ENCODE measurements at places on chromosomes 7 and 10.

DNA sequence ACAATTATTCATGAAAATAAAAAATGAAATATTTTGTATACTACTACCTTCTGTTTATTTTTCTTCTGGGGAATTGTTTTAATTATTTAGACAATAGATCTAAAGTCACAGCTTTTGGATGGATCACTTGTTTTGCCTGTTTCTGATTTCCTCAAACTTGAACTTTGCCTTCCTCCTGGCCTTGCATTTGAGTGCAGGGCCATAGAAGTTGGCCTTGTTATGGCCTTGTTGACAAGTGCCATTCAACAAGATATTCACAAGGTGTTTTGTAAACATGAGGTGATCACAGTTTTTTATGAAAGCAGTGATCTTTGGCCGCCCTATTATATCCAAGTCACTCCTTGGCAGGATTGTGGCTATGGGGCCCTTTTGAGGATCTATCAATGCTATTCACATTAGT, 4.6 kb downstream of the ZNF22 start:
- no peak for DNase-seq

- no peak for DNase-seq
Measured at GRCh38 chr10:126592901-126593300, 77.6 kb downstream of the C10orf90 start.

GRCh38 chr10:108409306-108409705, 1244.8 kb upstream of the SORCS1 start:
- DNase-seq, result no peak

DNA sequence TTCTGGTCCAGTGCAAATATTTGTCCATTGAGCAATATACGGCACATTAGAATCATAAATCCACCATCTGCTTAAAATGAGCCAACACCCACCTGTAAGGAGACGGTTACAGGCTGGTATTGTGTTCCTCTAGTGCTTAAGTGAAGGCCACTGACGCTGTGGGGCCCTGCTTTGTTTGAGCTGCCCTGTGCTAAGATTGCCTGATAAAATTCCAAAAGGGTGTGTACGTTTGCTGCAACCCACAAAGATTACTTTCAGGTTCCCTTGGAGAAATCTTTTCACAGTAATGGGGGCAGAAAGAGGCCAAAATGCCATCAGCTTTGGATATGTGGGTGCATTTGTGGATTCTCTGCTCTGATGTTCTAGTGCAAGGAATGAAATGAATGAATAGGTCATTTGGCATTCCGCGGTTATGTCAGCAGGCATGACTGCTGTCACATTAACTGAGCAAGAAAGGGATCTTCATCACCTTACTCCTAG, 34.4 kb downstream of the AGR3 start:
- DNase-seq, result no peak

- no peak for DNase-seq
Measured at GRCh38 chr10:125329056-125329455, 168.7 kb upstream of the CTBP2 start.

DNA sequence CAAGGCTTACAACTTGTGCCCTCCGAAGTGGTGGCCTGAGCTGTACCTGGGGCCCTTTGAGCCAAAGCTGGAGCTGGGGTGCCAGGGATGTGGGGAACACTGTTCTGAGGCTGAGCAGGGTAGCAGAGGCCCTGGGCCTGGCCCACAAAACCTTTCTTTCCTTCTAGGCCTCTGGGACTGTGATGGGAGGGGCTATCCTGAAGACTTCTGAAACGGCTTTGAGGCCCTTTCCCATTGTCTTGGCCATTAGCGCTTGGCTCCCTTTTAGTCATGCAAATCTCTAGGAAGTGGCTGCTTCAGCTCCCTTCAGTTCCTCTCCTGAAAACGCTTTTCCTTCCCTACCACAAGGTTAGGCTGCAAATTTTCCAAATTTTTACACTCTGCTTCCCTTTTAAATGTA, 16.8 kb upstream of the CRYGN start:
- no peak for DNase-seq

GRCh38 chr10:82463614-82464013, 588.6 kb downstream of the NRG3 start:
- DNase-seq, result no peak

- no peak for DNase-seq
Measured at GRCh38 chr7:81081616-81082015, 162.8 kb upstream of the SEMA3C start.

GRCh38 chr10:49092477-49092876, 22.8 kb downstream of the VSTM4 start:
- DNase-seq, result no peak

DNA sequence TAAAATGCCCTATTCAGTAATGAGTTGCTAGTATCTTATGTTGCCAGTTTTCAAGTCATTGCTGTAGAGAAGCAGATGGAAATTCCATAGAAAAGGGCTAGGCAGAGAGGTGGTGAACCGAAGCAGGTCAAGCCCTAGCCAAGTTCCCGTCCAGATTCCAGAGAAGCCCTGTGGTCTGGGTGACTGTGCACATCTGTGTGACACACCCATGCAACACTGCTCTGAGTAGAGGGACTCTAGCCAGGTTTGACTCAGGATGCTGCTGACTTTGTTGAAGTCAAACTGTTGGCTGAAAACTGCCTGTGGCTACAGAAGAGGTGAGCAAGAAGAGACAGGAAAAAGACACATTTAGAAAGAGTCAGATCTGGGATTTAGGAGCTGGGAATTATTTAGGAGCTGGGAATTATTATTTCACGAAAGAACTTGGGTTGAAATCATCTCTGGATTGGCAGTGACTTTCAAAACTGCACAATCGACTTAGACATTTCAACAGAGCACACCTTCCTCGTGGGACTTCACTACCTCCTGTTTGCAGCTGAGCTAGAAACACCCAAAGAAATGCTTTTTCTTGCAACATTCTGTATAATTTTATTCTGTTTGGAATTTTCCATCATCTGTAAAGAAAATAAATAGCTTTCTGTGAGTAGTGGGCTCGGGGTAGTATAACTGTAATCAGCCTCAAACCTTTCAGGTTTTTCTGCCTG, 149.1 kb upstream of the PRKCQ start:
- peak; percentile 73 for DNase-seq

DNA sequence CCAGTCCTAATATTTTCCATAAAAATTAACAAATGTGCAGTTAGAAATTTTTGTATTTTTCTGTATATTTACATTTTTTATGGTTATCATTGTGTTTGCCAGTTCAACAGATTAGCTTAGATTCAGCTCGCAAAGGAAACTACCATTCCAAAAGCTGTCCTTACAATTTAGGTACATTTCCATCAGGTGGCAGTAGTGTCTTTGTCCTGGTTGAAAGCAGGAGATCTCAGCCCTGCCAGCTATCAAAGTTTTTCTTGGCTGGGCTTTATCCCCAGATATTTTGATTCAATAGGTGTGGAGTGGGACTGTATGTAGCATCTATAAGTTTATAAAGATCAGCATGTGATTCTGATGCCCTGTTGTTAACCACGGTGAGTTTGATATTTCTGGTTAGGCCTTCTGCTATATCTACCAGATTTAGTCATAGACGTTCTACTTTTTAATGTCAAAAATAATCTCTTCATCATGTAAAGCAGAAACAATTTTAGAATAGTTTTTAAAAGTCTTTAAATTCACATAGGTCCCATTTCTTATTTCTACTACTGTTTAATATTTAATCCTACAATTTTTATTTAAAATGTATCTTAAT, 15.5 kb upstream of the ICA1 start:
- no peak for DNase-seq

GRCh38 chr10:102245932-102246251, 560 bp downstream of the GBF1 start:
- no peak for DNase-seq

GRCh38 chr10:14052931-14053330, 277.8 kb downstream of the FRMD4A start:
- DNase-seq, result no peak

GRCh38 chr7:30240106-30240800, 44.1 kb upstream of the ZNRF2 start:
- DNase-seq, result no peak

GRCh38 chr10:14705548-14706230, 69.0 kb downstream of the FAM107B start:
- DNase-seq, result no peak

DNA sequence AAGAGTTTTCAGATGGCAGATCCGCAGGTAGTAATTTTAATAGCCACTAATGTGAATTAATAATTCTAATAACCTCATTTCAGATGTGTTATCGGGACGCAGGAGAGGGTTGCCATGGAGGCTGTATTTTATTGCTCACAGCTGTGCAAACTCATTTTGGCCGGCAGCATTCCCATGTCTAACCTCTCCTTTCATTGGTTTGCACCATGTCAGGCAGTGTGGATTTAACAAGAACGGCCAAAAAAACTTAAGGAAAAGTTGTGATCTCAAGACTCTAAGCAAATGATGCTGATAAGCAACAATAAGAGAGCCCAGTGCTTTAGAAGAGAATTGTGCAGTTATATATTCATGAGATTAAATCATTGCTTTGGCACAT, 88.7 kb upstream of the NRP1 start:
- DNase-seq, result no peak

- DNase-seq, result no peak
Measured at GRCh38 chr7:91338226-91339020, 74.2 kb downstream of the FZD1 start.

- DNase-seq, result no peak
Measured at GRCh38 chr10:90138844-90139243, 437.5 kb downstream of the KIF20B start.

DNA sequence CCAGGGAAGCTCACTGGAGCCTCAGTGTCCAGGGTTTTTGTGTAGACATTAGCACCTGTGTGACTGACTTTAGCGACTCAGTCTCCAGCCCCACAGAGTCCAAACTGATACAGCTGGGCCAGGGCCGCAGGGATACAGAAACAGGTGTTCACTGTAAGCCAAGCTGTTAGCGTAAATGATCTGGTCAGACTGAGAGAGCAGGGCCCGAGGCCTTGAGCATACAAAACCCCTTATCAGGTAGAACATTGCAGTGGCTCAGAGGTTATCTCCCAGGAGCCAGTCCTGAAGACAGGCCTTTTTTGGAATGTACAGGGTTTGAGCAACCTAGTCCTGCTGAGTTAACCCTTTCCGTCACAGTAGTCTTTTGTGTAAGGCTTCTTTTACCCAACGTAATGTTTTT, 25.0 kb downstream of the LHPP start:
- DNase-seq, result no peak

GRCh38 chr7:106201164-106201563, 83.6 kb downstream of the NAMPT start:
- no peak for DNase-seq

GRCh38 chr10:112539340-112539739, 92.3 kb downstream of the VTI1A start:
- no peak for DNase-seq

DNA sequence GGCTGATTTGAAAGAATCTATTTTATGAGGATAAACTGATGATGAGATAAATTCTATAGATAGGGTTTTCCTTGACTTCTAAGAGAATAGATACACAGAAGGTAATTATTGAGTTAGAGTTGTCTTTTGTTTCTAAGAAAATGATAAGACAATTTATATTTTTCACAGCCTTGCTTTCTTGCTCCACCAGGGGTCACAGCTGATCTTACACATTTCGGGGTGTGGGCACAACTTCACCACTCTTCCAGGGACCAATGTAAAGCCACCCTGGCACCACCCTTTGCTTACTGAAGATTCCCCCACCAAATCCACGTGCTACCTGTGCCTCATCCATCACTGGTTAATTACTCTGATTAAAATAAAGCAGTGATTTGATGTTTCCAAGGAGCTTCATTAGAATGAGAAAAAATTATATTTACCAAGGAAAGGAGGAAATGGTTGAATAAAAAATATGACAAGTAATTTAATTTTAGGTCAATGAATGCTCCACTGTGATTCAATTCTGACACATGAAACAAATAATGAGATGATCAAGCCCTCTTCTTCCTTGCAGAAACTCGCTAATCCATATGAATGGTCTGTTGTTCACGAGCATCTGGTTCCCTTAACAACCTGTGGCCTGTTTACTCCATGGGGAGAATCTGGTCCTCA, 177.3 kb upstream of the TNS3 start:
- DNase-seq, result no peak

GRCh38 chr7:133114519-133114918, 32.6 kb upstream of the CHCHD3 start:
- DNase-seq, result no peak

DNA sequence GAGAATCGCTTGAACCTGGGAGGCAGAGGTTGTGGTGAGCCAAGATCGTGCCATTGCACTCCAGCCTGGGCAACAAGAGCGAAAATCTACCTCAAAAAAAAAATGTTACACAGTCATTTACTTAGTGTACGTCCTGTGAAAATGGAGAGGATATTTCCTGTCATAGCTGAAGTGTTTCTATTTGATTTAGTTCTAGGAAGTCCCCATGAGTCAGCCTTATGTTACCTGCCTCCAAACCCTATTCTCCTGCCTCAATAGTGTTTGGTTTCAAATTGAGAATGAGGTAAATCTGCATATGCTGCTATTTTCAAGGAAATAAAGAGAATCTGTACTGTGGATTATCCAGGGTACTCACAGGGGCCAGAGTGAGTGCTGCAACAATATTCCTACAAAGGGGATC, 1284.5 kb upstream of the AUTS2 start:
- DNase-seq, result no peak

DNA sequence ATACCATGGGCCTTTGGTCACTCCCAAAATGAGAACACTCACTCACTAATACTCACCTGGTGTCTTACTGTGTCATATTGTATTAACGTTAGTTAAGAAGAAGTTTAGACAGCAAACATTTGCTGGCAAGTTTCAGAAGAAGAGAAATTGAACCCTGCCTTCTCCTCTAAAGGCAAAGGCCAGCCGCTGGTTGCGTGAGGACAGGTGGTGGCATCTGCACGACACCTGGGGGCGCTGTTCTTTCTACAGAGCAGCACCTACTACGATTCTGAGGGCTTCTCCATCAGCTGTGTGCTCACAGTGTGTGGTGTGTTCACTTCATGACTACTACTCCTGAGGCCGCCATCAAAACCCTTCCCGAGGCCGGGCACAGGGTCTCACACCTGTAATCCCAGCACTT, 17.9 kb upstream of the CLEC2L start:
- DNase-seq, result no peak

DNA sequence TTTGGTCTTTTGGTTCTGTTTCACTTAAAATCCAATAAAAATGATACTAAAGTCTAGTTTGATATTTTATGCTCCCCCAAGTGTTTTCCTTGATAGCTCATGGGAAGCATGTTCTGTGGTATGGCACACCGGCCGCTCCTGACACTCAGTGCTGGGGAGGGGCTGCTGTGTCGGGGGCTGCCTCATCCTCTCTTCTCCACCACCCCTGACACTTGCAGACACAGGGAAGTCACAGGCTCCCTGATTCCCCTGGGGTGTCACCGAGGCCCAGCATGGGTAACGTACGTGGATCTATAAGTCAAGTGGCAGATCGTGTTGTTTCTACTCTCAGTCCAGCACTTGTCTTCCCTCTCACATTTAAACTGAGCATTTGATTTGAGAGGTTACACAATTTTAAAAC, 508.6 kb downstream of the TNS3 start:
- no peak for DNase-seq

All from epithelial cell of proximal tubule (primary cell).